Brain microvascular endothelial cell (primary cell): ENCODE measurements at places on chromosomes 5 and 9.

DNA sequence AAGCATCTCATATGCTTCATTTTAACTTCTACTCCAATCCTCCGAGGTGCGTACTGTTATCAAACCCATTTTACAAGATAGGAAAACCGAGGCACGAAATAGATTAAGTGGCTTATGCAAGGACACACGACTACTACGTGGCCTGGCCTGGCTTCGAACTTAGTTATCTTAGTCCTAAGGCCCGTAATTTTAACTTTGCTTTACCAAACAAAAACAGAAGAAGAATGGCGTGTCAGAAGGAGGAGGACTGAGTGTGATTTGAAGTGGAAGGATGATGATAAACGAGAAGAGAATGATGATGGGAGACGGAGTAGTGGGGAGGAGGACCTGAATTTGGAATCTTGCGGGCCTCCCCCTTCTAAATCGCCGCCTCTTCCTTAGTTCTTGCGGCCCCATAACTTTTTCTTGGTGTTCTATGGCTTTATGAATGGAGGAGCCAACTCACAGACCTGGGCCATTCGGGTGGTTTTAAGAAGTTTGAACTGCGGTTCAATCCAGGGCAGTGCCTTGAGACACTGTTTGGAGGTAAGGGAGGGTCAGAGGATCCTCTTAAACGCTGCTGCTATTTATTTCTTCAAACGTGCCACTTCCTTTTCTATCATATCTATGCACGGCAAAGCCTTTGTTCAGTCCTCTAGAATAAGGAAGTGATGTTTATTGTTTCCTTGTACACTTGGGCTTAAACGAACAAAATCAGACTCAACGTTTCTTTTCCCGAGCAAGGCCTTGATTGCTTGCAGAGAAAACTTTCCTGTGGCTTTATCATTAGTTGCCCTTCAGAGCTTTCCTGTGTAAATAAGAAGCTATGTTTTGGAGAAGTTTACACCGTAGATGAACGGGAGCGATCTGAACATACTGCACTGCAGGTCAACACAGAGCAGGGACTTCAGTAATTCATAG is 795 bp downstream of the CNOT8 start:
- DNase-seq = no peak

GRCh38 chr9:131722255-131722654 is 17.6 kb downstream of the RAPGEF1 start:
- no peak for DNase-seq

DNA sequence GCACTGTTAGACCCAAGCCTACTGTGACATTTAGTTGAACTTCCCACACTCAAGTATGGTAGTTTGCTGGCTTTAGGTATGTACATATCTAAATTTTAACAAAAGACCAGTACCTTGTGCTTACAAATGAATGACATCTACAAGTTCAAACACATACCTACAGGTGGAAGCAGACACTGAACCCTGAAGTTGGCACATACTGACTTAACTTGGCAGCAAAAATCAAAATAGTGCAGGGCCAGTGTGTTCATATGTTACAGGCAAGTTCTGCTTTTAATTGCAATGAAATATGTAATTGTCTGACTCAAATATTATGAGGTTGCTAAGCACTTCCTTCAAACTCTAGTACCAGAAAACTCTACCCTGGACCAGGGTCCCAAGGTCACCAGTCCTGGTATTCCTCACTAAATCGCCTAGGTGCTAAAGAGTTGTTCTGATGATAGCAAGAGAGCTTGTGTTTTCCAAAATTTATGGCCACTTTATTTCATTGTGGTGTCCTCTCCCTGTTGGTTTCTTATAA is 77.4 kb downstream of the MEGF10 start:
- no peak for DNase-seq

DNA sequence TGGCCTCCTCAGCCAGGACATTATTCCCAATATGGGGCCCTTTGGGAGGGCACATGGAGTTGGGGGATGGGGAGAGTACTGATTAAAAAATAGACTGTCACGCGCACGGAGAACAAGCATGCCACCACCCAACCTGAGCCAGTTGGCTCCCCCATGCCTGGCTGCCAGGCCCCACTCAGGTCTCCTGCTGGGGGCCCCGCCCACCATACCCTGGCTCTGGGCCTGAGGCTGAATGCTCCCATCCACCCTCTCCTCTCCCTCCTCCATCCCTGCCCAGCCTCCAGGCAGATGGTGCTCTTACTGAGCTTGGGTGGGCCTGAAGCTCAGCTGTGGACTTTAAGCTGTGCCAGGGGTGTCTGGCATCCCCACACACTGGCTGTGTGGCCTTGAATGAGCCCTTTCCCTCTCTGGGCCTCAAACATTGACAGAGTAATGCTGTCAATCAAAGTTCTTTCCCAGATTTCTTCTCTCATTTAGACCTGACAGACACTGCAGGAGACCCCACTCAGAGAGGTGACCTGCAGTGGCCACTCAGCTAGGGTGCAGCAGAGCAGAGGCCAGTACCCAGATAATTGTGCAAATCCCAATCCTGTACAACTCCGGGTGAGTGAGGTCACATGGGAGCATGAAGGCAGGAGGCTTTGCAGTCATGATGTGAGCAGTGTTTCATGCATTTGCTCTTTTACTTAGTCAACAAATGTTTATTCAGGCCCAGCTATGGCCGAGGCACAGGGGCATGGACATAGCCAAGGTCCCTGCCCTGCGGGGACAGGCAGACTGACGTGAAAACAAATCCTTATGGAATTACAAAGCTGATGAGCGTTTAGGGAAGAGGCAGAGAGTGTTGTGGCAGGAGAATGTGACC is 9.8 kb upstream of the SYNPO start:
- no peak for DNase-seq

GRCh38 chr9:79020276-79020675 is 551.5 kb upstream of the TLE4 start:
- no peak for DNase-seq

GRCh38 chr5:127585661-127586060 is 63.2 kb upstream of the CTXN3 start:
- DNase-seq = no peak

DNA sequence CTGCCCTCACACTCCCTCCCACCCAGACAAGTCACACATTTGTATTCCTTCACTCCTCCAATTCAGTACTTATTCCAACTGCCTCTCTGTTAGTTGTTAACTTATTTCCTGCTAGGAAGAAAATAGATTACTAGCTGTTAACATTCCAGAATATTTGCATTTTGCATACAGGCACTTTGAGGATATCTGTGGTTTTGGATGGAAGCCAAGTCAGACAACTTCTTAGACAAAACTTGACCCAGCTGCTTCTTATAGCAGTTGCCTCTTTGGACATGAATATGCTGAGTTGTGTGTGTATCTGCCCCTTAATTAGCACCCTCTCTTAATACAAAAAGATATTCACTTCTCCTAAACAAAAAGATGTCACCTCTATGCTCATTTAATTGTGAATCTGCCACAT is 1280.6 kb upstream of the ACO1 start:
- DNase-seq = peak; percentile 1

DNA sequence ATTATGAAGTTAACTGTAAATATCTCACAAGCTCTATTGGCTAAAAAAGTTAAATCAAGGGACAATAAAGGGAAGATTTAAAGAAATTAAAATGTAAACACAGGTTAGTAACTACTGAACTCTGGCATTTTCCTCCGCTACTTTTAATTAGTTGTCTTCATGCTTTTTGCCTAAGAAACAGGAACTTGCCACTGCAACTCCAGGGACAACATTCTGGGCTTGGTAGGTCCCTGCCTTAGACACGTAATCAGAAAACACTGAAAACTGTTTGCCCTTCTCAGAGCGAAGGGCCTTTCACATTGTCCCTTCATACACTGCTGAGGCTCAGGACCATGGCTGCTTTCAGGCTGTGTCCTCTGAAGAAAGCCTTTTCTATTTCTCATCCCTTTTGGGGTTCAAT is 118.7 kb downstream of the CCDC192 start:
- DNase-seq = no peak

DNA sequence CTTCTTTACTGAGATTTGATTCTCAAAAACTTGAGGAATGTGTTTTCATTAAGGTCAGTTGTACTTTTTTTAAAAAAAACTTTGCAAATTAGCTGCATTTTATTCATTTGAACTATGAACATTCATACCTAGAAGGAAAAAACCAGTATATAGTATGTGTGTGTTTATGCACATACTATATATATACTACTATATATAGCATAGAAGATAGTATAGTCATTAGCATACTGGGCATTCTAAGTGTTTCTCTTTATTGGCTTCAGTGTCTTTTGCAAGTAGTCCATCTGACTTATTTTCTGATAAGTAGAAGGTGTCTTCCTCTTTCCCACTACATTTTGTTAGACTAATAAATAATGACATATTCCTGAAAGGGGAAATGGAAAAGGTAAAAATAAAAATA is 33.0 kb downstream of the ELOVL7 start:
- DNase-seq = no peak

DNA sequence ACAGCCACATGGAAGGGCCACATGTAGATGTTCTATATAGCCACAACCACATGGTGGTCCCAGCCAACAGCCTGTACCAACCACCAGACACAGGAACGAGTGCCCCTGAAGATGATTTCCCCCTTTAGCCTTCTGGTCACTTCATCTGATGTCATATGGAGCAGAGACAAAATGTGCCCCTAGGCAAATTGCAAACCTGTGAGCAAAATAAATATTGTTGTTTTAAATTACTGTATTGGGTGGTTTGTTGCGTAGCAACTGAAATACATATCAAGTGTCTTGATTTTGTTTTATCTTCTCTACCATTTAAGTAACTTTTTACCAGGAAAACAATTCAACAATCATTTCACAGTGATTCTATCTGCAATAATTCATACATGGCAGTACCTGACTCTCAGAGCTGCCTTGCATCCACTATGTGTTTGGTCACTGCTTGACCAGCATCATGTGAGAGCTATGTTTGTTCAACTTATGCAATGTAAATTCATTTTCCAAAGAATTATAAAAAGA is 142.5 kb upstream of the VLDLR start:
- DNase-seq = no peak

DNA sequence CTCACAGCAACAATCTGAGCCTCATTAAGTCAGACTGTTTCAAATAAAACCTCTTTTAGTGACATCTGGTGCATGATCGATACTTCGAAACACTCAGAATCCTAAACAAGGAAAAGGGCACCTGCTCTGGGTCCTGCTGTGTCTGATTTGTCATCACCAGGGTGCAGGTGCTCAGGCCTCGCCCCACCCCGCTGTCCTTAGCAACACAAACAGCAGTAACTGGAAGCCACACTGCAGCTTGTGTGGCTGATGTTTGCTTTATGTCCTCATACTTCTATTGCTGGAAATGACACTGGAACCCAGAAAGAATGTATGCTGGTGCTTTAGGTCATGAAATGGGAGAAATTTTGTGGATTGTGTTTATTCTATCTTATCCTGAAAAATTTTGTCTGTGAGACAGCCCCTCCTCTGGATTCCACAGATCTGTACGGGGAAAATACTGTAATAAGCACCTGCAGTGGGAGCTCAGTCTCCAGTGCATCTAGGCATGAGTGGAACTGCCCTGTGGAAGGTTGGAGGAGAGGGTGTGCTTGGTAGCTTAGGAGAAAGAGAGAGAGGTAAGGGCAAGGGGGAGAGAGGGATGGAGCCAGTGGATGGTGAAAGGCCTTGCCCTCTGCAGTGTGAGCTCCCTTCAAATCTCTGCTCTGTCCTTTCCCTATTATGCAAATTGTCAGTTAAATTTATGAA is 284.2 kb downstream of the SMARCA2 start:
- no peak for DNase-seq

GRCh38 chr9:127451858-127452656 is 747 bp downstream of the LRSAM1 start:
- DNase-seq = peak; percentile 36

GRCh38 chr9:16544842-16545241 is 325.6 kb downstream of the BNC2 start:
- no peak for DNase-seq

DNA sequence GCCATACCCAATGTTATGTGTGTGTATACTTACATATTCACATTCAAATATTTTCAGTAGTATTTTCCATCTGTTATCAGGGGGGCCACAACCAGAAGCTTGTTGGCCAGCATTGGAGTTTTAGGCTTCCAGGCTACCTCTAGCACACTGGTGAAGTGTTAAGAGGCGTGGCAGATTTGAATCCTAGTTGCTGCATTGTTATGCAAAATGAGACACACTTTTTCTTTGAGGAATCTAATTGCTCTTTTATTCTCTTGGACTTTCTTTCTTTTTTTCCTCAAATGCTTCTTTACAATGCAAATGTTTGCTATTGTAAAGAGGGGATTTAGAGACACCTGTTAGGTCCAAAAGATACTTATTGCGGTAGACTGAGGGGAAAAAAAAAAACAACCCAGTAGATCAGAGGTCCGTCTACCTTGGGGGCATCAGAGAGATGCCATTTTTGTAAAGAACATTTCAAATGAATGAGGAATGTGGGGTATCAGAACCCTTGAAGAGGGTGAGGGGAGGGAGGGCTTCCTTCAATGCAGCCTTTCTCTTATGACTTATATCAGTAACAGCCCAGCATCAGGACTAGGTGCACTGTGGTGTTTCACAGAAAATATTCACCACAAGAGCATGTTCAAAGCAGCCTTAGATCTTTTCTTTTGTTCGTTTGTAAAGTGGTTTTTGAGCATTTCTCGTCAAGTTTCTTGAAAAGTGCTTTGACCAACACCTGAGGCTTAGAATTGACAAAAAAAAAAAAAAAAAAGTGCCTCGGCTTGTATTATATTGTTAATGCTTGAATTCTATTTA is 3.8 kb downstream of the SMARCA2 start:
- no peak for DNase-seq
